ENCODE measurements at places on chromosomes 6 and 20. TPM values are rescaled to one million over a fixed set of nuclear protein-coding genes. Genes with fewer than 3 reads are reported as not detected.

LBP gene
- polyA plus RNA-seq = not detected

NKX2-4 gene
- not detected for polyA plus RNA-seq

KCNG1 gene
- polyA plus RNA-seq = 2.1 TPM

PPP1R10 gene
- polyA plus RNA-seq = 18.8 TPM

SYCP2 gene
- polyA plus RNA-seq = 1.4 TPM

CRIP3 gene
- 3.7 TPM for polyA plus RNA-seq

IL17A gene
- not detected for polyA plus RNA-seq

APOM gene
- polyA plus RNA-seq = 4.4 TPM

SIRPG gene
- polyA plus RNA-seq = not detected

SLC4A11 gene
- polyA plus RNA-seq = not detected
